ENCODE measurements at places on chromosomes 16 and 17.
A peak's percentile ranks its signal among the peaks of the same experiment; 100 is the strongest.

- H3K27me3 ChIP-seq, result no peaks in the 10 kb centered on the region
- no peak overlapping the region for H3K4me3 ChIP-seq
- H3K27ac ChIP-seq, result no peak overlapping the region
- no peaks in the 10 kb centered on the region for H3K4me1 ChIP-seq
- peaks cover 19% of the 10 kb centered on the region for H3K36me3 ChIP-seq
Measured at GRCh38 chr17:72822358-72823023, 270.0 kb downstream of the SLC39A11 start.

DNA sequence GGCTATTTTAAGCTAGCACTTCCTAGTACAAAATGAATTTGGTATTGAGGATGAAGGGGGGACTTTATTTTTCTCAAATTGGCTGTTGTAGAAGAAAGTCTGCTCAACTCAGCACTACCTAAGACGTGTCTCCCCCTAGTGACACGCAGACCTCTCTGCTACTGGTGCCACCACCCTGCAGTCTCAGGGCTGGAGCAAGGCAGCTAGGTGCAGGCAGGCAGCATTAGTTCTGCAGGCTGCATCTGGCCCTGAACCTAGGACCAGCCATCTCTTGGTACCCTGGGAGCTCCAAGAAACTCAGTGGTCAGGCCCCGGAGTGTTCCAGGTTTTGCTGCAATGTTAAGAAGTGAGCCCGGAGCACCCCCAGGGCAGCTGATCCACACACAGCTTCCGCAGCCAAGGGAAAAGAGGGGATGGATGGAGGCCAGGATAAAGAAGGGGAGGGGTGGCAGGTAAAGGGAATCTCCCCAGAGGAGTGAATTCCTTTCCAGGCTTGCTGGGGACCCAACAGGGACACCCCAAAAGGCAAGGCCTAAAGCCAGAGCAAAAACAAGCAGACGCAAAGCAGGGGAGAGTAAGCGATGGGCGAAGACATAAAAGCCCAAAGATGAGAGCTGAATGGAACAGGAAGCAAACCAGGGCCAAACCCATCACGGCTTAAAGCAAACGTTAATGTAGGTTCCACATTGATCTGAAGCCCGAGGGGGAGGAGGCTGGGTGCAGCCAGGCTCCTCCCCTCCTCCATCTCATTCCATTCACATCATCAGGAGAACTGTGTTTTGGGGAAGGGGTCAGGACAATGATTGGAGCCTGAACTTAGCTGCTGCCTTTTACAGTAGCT, 200.5 kb downstream of the ZFHX3 start:
- H3K27ac ChIP-seq, result peak overlapping the region; percentile 94
- H3K4me3 ChIP-seq, result peak overlapping the region; percentile 47
- no peaks in the 10 kb centered on the region for H3K36me3 ChIP-seq
- peaks cover 81% of the 10 kb centered on the region for H3K4me1 ChIP-seq

DNA sequence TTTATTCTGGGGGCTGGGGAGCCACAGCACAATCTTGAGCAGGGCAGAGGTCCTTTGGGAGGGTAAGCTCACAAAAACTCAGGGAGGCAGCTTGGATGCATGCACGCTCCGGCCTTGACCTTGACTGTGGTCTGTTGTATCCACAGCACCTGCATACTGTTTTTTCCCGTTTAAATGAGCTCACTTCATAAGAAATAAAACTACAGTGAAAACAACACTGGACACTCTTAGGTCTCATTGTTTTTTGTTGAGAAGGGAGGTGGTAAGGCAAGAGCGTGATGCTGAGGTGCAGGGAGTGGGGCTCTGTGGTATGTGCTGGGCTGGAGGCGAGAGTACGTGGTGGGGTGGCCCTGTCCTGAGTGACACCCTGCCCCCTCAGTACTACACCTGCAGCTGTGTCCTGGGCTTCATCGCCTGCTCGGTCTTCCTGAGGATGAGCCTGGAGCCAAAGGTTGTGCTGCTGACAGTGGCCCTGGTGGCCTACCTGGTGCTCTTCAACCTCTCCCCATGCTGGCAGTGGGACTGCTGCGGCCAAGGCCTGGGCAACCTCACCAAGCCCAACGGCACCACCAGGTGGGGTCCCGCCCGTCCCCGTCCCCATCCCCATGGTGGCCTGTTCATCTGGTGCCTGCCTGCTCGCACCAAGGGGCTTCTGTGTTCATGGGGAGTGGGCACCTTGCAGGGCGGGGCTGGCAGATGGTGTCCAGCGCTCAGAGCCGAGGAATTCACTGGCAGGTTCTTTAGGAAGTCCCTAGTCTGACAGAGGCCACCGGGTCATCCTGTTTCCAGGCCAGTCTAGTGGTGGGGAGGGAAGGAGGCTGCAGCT, 44.2 kb downstream of the ADCY7 start:
- H3K4me3 ChIP-seq, result no peak overlapping the region
- H3K4me1 ChIP-seq, result peaks cover 5% of the 10 kb centered on the region
- H3K27ac ChIP-seq, result no peak overlapping the region
- H3K27me3 ChIP-seq, result no peaks in the 10 kb centered on the region
- H3K36me3 ChIP-seq, result peaks cover 20% of the 10 kb centered on the region

GRCh38 chr17:57407287-57408070, 151.2 kb downstream of the MSI2 start:
- no peak overlapping the region for H3K27ac ChIP-seq
- H3K4me1 ChIP-seq, result no peaks in the 10 kb centered on the region
- H3K27me3 ChIP-seq, result no peaks in the 10 kb centered on the region

DNA sequence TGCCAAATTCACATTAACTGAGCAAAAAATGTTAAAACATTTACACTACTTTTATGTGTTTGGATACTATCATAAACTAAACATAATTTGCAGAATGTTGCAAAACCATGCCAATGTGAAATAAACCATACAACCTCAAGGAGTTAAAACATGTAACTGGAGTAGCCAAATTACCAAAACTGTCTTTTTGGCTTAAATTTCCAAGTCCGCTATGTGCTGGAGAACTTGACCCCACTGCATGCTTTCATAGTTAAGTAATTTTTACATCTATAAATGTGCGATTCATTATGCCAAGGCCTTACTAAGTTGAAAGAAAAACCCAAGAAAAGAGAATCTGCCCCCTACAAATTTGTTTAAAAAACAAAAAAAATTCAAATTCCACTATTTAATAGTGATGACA, 28.2 kb downstream of the BRD7 start:
- peaks cover 6% of the 10 kb centered on the region for H3K36me3 ChIP-seq
- H3K4me1 ChIP-seq, result peaks cover 61% of the 10 kb centered on the region
- no peaks in the 10 kb centered on the region for H3K27me3 ChIP-seq
- no peak for DNase-seq
- H3K27ac ChIP-seq, result peak overlapping the region; percentile 92

GRCh38 chr16:2842340-2843000, 12.4 kb downstream of the ZG16B start:
- peaks cover 4% of the 10 kb centered on the region for H3K4me1 ChIP-seq
- H3K4me3 ChIP-seq, result peak overlapping the region; percentile 41
- no peak for DNase-seq
- no peaks in the 10 kb centered on the region for H3K36me3 ChIP-seq
- H3K27me3 ChIP-seq, result no peaks in the 10 kb centered on the region

GRCh38 chr17:77189148-77189547, 48.4 kb downstream of the SEC14L1 start:
- DNase-seq, result no peak
- peaks cover 3% of the 10 kb centered on the region for H3K36me3 ChIP-seq
- H3K27ac ChIP-seq, result no peak overlapping the region
- no peaks in the 10 kb centered on the region for H3K27me3 ChIP-seq
- no peak overlapping the region for H3K4me3 ChIP-seq

DNA sequence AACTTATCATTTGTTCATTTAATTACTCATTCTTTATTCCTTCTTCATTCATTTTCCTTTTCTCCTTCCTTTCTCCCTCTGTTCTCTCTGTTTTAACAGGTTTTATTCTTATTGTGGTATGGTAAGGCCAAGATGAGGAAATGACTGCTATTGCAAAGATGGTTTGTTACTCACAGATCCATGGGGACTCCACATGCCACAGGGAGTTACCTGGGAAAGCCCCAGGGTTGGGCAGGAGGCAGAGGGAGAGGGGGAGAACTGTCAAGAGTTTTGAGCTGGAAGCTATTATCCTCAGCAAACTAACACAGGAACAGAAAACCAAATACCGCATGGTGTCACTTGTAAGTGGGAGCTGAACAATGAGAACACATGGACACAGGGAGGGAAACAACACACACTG, 453.3 kb downstream of the WWOX start:
- no peak overlapping the region for H3K4me3 ChIP-seq
- DNase-seq, result no peak
- no peak overlapping the region for H3K27ac ChIP-seq
- H3K27me3 ChIP-seq, result no peaks in the 10 kb centered on the region

DNA sequence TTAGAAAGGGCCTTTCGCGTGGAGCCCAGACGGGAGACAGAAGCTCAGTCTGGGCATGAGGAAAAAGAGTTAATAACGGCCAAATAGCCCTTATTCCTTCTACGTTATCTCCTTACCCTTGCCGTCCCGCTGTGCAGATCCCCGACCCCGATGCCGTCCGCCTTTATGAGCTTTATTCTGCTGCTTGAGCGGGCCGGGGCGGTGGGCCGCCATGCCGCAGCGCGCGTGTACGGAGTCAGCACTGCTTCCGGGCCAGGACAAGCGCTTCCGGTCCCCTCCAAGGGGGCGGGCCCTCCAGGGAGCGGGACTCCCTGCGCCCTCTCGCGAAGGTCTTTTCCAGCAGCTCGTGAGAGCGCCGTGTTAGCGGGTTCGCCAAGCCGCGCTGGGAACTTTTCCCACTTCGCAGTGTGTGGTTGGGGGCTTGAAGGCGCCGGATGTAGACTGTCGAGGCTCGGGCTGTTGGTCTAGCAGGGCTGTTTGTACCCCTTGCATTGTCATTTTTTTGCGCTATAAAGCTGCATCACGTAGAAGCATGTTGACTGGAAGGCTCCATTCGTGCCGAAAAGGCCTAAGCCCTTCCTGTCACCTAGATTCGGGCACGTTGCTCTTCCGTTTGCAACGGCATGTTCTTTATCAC, at the start of gene TSR1:
TSR1 (minus strand) TSS at position 243 of the 637 bp plus-strand sequence; CDS start at position 213, 30 bp downstream.
- H3K4me3 ChIP-seq, result peak within 1 kb of the TSS; percentile 95
- H3K36me3 ChIP-seq, result peaks cover 31% of the 10 kb centered on the region

- H3K4me3 ChIP-seq, result no peak overlapping the region
- H3K27me3 ChIP-seq, result no peaks in the 10 kb centered on the region
- no peak overlapping the region for H3K27ac ChIP-seq
- H3K36me3 ChIP-seq, result no peaks in the 10 kb centered on the region
Measured at GRCh38 chr16:89476811-89477261, 13.5 kb downstream of the ANKRD11 start.

GRCh38 chr16:17194190-17194780, 276.5 kb downstream of the XYLT1 start:
- no peak overlapping the region for H3K4me3 ChIP-seq
- peaks cover 10% of the 10 kb centered on the region for H3K36me3 ChIP-seq
- no peak for DNase-seq

DNA sequence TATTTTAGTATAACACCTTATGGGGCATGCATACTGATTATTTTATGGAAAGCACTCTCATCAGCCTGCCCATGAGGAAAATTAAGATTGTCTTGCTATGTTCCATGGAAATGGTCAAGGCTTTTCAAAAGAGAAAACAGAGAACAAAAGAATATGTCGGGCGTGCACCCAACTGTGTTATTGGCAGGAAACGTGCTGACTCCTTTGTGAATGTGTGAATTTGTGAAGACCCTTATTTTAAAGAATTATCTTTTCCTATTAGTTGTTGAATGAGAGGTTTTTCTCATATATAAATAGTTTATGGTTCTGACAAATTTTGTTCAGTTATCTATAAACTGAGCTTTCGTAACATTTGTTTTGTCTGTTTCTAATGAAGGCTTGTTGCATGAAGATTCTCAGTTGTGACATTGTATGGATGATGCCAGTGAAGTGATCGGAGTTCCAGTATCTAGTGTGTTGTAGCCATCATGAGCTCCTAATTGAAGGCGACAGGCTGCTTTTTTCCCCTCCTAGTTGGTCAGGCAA, 180.0 kb downstream of the BCAS3 start:
- H3K4me1 ChIP-seq, result no peaks in the 10 kb centered on the region
- DNase-seq, result no peak
- no peak overlapping the region for H3K27ac ChIP-seq
- no peaks in the 10 kb centered on the region for H3K36me3 ChIP-seq
- H3K4me3 ChIP-seq, result no peak overlapping the region

GRCh38 chr17:28865946-28866752, 11.3 kb downstream of the ERAL1 start:
- peaks cover 2% of the 10 kb centered on the region for H3K36me3 ChIP-seq
- no peaks in the 10 kb centered on the region for H3K27me3 ChIP-seq
- no peaks in the 10 kb centered on the region for H3K4me1 ChIP-seq
- no peak overlapping the region for H3K4me3 ChIP-seq
- no peak for DNase-seq
